ENCODE measurements at places on chromosomes 4 and X. TPM values are rescaled to one million over a fixed set of nuclear protein-coding genes. Genes with fewer than 3 reads are reported as not detected.

Gene EPHA5
- total RNA-seq = 0.58 TPM

GRCh38 chrX:39614680-39614998 is 483.1 kb downstream of the BCOR start:
- DNase-seq = no peak

DNA sequence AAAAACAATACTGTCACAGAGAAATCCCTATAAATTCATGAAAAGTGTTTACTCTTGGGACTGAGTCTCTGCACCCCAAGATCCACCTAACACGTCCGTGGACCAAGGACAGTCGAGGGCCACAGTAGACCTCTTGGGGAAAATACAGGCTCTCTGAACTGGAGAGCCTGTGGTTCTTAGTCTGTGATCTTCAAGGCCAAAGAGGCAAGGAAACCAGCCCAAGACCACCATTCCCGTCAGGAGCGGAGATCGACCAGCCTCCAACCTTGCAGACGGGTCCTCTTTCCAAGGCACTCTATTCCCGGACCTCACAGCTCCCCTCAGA is 1.6 kb upstream of the APBB2 start:
- DNase-seq = no peak

DNA sequence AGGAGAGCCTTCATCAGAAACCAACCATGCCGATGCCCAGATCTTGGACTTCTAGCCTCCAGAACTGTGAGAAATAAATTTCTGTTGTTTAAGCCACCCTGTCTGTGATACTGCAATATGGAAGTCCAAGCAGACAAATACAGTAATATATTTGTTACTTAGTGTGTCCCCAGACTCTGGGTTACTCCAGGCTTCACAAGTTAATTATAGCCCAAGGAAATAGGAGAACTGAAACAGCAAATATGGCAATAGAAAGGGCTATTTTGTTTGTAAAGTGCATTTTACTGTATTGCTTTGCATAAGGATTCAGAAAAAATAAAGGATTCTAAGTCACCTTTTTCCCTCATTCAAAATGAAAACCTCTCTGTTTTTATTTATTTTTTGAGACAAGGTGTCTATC is 15.7 kb downstream of the TIGD4 start:
- DNase-seq = no peak

GRCh38 chr4:127643791-127644190 is 11.0 kb downstream of the INTU start:
- no peak for DNase-seq

All from esophagus muscularis mucosa (tissue), 4 donors.